Activated CD4-positive, CD25-positive, alpha-beta regulatory T cell (primary cell): ENCODE measurements at places on chromosomes 1 and 21.

DNA sequence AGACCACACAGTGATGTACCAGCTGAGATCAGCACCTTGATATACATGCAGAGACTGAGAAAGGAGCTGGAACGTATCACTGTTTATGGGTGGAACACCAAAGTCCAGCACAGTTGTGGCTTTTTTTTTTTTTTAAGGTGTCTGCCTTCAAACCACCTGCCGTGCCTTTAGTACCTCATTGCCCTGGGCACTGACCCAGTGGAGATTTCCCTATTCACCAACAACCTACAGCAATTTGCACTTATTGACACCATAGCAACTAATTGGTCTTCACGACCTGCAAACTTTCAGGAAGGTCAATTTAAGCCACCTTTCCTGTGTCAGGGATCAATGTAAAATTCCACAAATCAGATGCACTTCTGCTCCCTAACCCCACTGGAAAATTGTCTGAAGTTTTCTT is 181.6 kb upstream of the ADGRL2 start:
- no peak for DNase-seq

DNA sequence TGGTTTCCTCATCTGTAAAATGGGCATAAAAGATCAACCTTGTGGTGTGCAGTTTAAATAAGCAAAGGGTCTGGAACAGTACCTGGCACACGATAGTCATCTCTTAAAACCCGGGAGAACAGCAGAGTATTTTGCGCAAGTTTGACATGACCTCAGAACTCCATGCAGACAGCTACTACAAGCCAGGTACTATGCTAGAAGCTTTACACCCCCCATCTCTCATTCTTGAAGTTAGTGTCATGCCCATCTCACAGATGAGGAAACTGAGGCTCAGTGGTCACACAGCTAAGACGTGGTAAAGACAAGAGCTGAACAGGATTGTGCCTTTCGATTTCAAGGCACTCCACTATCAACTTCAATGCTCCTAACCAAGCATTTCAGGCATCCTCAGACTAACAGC is 78.7 kb downstream of the CAPZB start:
- no peak for DNase-seq

DNA sequence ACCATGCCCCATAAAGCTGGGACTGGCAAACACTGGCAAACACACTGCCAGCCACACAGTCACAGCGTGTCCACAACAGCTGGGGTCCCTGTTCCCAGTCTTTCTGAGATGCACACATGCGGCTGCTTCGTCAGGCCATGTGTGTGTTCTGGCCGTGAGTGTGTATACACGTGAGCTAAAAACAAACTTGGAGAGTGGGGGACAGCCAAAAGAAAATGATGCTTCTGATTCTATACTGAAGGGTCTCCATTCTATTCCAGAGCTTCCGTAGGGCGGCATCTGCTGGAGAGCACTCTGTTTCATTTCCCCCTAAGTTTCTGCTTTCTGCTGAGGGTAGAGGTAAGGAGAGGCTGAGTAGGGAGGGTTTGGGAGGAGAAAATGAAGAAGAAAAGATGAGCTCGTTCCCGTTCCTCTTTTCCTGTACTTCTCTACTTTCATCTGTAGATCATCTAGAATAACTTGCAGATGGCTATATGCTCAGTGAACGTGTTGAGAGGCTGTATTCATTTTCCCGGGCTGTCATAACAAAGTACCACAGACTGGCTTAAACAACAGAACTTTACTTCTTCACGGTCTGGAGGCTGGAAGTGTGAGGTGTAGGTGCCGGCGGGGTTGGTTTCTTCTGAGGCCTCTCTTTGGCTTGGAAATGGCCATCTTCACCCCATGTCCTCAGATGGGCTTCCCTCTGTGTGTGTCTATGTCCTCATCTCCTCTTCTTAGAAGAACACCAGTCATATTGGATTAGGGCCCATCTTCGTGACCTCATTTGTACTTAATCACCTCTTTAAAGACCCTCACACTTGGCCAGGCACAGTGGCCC is 151.6 kb downstream of the TOMM20 start:
- DNase-seq = no peak

DNA sequence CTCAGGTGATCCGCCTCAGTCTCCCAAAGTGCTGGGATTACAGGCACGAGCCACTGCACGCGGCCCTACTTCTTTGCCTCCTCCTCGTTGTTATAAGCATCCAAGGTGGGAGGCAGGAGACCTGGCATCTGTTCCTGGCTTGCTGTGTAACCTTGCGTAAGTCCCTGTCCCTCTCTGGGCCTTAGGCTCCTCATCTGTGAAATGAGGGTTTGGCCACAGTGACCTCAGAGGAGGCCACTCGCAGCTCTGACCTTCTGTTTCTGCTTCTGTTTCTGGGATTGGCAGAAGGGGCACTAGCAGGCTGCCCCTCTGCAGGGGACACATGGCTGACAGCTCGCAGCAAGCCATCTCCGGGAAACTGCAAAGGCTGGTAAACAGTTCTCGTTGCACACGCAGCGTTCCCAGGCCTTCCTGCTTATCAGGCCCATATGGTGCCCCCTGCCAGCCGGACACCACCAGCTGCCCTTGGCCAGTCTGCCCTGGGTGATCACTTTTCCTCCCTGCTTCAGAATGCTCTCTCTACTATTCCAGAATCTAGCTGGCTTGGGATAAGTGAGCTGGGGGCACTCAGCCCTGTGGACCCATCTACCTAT is 2.6 kb upstream of the LDLRAP1 start:
- DNase-seq = no peak

GRCh38 chr1:165454091-165454610 is 9.2 kb upstream of the RXRG start:
- no peak for DNase-seq

GRCh38 chr1:119330466-119331189 is 38.0 kb upstream of the HAO2 start:
- no peak for DNase-seq

GRCh38 chr1:193406901-193407300 is 220.5 kb upstream of the B3GALT2 start:
- DNase-seq = no peak

DNA sequence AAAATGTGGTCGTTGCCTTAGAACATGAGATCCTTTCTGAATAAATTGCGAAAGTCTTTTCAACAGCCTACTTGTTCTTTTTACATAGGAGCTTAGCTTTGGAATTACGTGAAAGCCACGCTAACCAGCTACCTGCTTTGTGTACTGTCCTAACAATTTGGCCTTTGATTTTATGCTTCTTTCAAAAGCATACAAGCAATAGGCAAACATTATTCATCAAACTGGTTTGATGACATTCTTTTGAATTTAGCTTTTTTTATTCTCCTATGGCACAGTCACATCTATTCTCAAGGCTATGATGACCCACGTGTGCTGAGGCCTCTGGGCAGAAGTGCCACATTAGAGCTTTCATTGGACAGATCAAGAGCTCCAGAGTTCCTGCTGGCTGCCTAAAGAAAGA is 178.0 kb upstream of the DPT start:
- DNase-seq = no peak

- DNase-seq = no peak
These were observed 6.6 kb downstream of the SLX9 start for GRCh38 chr21:44946254-44947041.

GRCh38 chr21:36111238-36111637 is 23.6 kb upstream of the CBR3 start:
- DNase-seq = no peak

- DNase-seq = no peak
These were observed 397.9 kb downstream of the HHAT start for GRCh38 chr1:210726621-210727020.

GRCh38 chr21:26653430-26653829 is 80.3 kb upstream of the CYYR1 start:
- DNase-seq = no peak

DNA sequence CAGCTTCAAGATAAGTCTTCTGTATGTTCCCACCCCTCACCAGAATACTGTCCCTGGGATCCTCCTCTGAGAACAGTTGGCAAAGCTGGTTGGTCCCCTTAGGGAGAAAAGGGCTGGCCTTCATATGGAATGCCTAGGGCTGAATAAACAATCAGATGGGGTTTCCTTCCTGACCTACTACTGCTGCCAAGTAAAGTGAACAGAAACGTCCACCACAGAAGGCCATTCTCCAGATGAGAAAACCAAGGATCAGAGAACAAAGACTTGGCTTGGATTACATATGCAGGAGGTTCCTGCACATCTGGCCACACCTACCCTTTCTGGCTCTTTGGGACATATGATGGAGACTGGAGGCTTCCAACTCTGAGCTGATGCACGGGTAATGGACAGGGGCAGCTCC is 194.5 kb downstream of the HIVEP3 start:
- no peak for DNase-seq

GRCh38 chr1:35675773-35676172 is 34.4 kb upstream of the PSMB2 start:
- DNase-seq = no peak

- no peak for DNase-seq
These were observed 671.6 kb upstream of the ZP4 start for GRCh38 chr1:238562341-238562740.

GRCh38 chr1:12443151-12443550 is 174.9 kb downstream of the DHRS3 start:
- no peak for DNase-seq

GRCh38 chr1:206770531-206771337 is at the start of gene IL19:
TSS of gene IL19 (plus strand) at chr1:206770773. CDS start at chr1:206836663, 65,890 bp downstream.
- no peak for DNase-seq

- no peak for DNase-seq
These were observed 3.6 kb upstream of the TMEM54 start for GRCh38 chr1:32904797-32905196.

- DNase-seq = no peak
These were observed 68.1 kb downstream of the RPS6KA1 start for GRCh38 chr1:26597629-26598039.

DNA sequence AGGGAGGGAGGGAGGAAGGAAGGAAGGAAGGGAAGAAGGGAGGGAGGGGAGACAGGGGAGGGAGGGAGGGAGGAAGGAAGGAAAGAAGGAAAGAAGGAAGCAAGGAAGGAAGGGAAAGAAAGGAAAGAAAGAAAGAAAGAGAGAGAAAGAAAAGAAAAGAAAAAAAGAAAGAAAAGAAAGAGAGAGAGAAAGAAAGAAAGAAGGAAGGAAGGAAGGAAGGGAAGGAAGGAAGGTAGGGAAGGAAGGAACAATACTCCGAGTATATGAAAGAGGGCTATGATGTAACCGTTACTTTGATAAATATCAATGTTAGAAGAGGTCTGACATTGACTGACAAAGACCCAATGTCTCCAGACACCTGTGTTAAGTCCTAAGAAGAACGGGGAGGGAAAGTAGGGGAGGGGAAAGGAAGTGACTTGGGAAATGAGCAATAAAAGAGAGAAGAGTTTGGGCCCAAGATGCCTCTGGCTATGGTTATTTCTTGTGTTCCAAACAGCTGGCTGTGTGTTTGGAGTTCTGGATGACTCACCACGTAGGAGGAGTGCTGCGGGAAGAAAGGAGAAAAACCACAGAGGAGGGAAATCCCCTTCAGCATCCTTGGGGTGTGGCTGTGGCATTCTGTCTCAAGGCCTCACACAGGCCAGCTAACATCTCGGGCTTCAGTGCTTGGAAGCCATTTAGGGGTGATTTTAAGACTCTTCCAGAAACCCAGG is 37.0 kb upstream of the RXRG start:
- no peak for DNase-seq

DNA sequence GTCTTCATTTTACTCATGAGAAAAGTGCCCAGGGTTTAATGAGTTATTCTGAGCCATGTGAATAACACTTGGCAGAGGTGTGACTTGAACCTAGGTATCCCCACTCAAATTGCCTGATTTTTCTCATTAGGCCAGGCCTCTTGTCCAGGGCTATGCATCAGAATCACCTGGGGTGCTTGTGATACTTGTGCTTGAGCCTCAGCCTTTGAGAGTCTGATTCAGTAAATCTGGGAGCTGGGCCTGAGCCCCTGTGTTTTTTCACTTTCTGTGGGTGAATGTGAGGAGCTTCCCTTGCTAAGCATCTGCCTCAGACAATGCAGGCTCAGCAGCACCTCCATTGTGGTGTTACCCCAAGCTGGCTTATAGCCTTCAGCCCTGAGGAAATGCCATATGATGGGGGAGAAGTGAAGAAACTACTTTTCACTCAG is 127.1 kb downstream of the S1PR1 start:
- no peak for DNase-seq

GRCh38 chr1:86541859-86542258 is 5.0 kb upstream of the CLCA4 start:
- no peak for DNase-seq

- no peak for DNase-seq
These were observed 9.0 kb upstream of the PLCH2 start for GRCh38 chr1:2466958-2467554.

- no peak for DNase-seq
These were observed 66.4 kb downstream of the RGS13 start for GRCh38 chr1:192702212-192702902.

- DNase-seq = no peak
These were observed 89.5 kb upstream of the RAB4A start for GRCh38 chr1:229181419-229181818.

GRCh38 chr1:222521299-222522104 is 26.4 kb downstream of the HHIPL2 start:
- no peak for DNase-seq

DNA sequence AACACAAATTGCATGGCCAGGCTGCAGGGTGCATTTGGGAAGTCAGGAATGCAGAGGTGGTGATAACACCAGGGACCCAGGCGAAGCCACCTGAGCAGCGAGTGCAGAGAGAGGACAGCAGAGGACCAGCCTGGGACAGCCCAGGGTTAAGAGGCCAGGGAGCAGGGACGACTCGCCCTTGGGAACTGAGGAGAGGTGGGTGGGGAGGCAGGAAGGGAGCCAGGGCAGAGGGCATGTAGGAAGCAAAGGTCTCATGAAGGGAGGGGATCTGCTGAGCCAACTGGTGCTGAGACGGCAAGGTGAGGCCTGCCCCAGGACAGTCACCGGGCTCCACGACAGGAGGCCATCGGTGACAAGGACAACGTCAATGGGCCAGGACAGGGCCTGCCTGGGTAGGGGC is 16.4 kb downstream of the KIF17 start:
- no peak for DNase-seq

DNA sequence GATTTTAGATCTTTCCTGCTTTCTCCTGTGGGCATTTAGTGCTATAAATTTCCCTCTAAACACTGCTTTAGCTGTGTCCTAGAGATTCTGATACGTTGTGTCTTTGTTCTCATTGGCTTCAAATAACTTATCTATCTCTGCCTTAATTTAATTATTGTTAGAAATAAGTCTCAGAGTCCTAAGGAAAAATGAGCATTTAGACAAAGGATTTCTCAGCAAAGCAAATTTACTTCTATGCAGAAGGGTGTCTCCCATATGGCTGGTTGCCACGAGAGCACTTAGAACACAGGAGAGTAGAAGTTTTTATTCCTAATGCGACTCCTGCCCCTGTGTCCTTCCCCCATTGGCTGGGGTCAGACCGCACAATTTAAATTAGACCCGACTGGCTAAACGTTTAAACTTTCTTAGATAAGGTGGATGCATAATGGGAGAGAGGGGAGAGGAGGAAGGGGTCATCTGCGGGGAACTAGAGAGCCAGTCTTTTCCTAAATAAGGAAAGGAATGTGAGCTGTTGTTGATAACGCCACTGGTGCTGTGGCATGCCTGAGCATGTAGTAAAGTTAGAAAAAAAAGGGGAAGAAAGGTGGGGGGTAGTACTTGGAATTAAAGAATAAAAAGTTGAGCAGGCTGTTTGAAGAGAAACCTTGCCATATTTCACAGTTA is 170.2 kb downstream of the DYRK1A start:
- DNase-seq = no peak
